Sigmoid colon (tissue), 7 donors: ENCODE measurements at places on chromosomes 5 and 9. TPM values are rescaled to one million over a fixed set of nuclear protein-coding genes. Genes with fewer than 3 reads are reported as not detected.
A peak's percentile ranks its signal among the peaks of the same experiment; 100 is the strongest.

DNA sequence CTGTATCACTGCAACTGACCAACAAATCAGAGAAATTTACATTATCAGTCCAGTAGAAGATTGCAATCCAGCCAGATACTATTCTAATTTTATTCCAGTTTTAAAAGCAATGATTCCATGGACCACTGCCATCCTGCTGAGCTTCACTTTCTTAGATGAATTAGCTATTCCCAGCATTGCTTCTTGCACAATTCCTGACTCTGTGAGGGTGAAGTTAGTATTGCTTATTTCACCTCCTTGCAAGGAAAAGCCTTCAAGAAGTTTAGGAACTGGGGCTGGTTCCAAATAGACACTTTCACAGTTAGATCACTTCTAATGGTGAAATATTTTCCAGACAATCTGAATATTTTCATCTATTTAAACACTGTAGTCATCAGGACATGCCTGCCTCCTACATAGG is 338.6 kb upstream of the TNC start:
- DNase-seq, result no peak

DNA sequence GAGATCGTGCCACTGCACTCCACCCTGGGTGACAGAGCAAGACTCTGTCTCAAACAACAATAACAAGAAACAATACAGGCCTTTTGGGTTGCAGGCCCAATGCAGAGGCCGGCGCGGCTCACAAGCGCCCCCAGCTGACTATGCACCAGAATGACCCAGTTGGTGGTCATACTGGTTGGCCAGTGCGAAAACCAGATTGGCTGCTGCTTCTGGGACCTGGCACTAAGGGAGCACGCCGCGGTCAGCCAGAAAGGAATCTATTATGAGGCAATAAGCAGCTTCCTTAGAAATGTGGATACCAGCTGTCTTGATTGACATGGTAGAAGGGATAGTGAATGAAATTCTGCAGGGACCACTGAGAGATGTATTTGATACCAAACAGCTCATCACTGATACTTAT is 35.0 kb downstream of the RANBP17 start:
- DNase-seq, result no peak

- no peak for DNase-seq
These were observed 61.3 kb upstream of the IQGAP2 start for GRCh38 chr5:76341651-76342334.

DNA sequence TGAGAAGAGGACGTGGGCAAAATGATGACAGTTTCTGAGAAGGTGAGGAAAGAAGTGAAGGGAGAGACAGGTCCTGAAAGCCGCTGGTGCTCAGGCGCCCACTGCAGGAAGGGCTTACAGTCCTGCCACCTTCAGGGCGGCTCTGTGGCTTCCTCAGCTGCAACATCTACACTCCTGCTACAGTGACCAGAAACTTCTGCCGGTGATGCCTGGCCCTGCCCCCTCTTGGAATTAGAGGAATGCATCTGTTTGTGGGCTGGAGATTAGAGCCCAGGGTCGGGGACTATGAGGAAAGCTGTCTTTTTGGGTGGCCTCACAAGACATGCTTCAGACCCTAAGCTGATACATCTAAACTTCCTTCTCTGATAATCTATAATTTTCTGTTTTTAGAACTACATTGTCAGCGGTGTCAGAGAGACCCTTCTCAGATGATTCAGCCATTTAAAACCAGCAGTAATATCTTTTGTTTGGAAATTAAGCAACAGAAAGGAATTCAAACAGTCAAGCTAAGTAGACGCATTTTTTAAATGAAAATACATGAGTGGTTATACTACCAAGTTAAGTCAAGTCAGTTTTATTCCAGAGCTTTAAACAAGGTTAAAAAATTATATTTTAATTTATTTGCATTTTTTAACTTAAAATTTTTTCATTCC is 30.4 kb downstream of the PRDM6 start:
- no peak for DNase-seq

DNA sequence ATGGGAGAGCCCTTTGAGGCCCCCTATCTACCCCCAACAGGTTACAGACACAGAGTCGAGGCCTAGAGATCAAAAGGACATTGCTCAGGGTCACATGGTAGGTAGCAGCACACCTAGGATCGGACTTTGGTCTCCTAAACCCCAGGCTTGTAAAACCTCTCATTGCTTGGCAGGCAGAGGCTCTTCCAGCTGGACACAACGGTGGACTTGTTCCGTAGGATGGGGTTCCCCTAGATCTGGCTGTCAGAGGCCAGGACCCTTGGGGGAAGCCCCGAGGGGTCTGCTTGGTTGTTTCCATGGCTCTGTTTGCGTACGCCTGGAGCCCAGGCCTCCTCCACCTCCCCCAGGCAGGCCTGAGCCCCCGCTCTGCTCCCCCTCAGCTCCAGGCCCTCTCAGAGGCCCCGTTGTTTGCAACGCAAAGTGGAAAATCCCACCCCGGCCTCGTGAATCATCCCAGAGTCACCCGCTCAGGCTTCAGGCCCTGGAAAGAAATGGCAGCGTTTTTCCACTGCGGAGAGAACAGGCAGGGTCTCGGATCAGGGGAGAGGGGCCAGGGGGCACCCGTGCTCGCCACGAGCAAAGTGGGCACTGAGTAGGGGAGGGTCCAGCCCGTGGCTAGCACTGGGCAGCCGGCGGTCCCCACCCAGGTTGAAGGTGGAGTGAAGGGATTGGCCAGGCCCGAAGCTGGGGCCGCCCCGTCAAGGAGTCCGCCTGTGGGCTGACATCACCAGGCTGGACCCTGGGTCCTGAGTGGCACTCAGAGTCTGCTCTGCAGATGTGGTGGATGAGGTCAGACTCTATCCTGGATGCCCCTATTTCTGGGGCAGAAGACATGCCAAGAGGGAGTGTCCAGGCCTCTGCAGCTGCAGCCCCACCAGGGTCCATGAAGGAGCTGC is 19.8 kb downstream of the COL27A1 start:
- peak; percentile 80 for DNase-seq

DNA sequence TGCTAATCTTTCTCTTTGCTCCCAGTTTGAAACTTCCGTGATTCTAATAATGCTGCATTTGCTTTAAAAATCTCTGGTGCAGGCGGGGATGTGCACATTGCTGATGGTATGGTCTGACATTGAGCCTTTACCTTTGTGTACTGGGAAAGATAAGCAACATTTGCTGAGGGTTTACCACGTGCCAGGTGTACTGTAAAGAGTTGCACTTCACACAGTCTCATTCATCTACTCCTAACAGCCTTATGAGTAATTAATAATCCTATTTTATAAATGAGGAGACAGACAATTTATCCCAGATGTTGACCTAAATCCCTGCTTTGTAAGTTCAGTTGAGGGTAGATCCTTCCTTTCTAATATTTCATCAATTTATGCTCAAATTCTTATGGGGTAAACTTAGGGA is 726 bp upstream of the ADGRV1 start:
- DNase-seq, result no peak

DNA sequence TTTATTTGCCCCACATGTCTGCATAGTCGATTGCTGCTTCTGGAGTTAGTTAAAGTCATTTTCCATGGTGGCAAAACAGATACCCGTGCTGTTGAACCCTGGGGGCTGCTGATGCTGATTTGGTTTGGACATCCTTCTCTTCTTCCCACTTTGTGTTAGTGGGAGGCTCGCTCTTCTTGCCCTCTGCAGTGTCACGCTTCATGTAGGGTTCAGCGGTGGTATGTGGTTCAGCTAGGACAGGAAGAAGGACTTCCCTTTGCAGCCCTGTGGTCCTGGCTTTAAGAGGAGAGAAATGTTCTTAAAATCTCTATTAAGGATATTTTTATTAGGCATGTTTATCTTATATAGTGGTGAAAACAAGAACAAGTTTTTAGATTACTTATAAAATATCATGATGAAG is 36.2 kb downstream of the SLC36A1 start:
- DNase-seq, result no peak

SNCAIP gene
- 3.1 TPM for total RNA-seq

ATP10B gene
- 1.1 TPM for total RNA-seq

PCDHGA12 gene
- total RNA-seq, result 8.7 TPM
